ENCODE measurements at places on chromosomes 6 and 20.
A peak's percentile ranks its signal among the peaks of the same experiment; 100 is the strongest.

GRCh38 chr6:26464014-26464413 lies 6.3 kb downstream of the BTN2A1 start:
- H3K4me1 ChIP-seq = peaks cover 59% of the 10 kb centered on the region
- H3K4me3 ChIP-seq = no peak overlapping the region
- DNase-seq = no peak
- H3K36me3 ChIP-seq = peaks cover 66% of the 10 kb centered on the region
- peak overlapping the region; percentile 50 for H3K27ac ChIP-seq

DNA sequence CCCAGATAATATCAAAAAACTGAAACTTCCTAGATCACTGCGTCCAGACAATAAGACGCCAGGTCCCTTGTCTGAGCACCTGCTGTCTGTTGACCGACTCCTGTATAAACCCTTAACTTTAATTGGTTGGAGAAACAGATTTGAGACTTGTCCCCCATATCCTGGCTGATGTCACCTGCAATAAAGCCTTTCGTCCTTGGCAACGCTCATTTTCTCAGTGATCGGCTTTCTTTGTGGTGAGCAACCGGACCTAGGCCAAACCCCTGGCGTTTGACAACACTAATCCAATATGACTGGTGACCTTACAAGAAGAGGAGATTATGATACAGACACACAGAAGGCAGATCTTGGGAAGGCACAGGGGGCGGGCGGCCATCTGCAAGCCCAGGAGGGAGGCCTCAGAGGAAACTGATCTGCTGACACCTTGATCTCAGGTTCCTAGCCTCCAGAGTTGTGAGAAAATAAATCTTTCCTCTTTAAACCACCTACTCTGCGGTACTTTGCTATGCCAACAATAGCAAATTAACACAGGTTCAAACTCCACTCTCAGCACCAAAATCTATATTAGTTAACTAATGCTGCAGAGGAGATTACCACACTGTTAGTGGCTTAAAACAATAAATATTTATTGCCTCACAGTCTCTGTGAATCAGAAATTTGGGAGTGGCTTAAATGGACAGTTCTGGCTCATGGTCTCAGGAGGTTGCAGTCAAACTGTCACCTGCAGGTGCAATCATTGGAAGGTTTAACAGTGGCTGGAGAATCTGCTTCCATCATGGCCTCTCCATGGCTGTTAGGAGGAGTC lies 178.7 kb downstream of the OTOR start:
- H3K4me3 ChIP-seq = no peak overlapping the region
- no peaks in the 10 kb centered on the region for H3K4me1 ChIP-seq
- no peak overlapping the region for H3K27ac ChIP-seq
- H3K27me3 ChIP-seq = no peaks in the 10 kb centered on the region
- DNase-seq = no peak

- DNase-seq = no peak
- no peaks in the 10 kb centered on the region for H3K4me1 ChIP-seq
- H3K36me3 ChIP-seq = no peaks in the 10 kb centered on the region
- H3K27ac ChIP-seq = no peak overlapping the region
- no peaks in the 10 kb centered on the region for H3K27me3 ChIP-seq
Observed at GRCh38 chr6:133432021-133432989, 191.1 kb downstream of the EYA4 start.

DNA sequence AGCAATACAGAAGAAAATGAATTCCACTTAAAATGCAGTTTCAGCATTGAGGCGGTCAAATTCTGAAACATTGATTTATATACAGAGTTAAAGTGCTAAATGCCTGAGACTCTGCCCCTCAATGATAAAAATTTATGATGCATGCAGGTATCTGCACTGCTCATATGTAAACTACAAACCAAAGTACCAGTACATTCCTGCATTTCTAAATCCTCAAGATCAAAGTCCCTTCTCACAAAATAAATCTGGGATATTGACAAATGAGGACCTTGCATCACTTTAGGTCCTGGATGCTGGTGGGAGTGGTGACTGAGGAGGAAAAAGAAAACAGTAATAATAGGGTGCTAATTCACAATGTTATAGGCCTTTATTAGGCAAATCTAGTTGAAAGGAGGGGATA lies 101.9 kb downstream of the FIG4 start:
- H3K27ac ChIP-seq = no peak overlapping the region
- H3K36me3 ChIP-seq = peaks cover 16% of the 10 kb centered on the region
- no peak overlapping the region for H3K4me3 ChIP-seq
- no peak for DNase-seq

- H3K36me3 ChIP-seq = no peaks in the 10 kb centered on the region
- H3K27ac ChIP-seq = no peak overlapping the region
- no peak overlapping the region for H3K4me3 ChIP-seq
- no peaks in the 10 kb centered on the region for H3K27me3 ChIP-seq
- DNase-seq = no peak
Observed at GRCh38 chr6:65399355-65400084, 307.5 kb downstream of the EYS start.

- no peak overlapping the region for H3K4me3 ChIP-seq
- H3K27ac ChIP-seq = peak overlapping the region; percentile 97
- H3K4me1 ChIP-seq = peaks cover 28% of the 10 kb centered on the region
- no peak for DNase-seq
- H3K27me3 ChIP-seq = no peaks in the 10 kb centered on the region
Observed at GRCh38 chr20:50819349-50819748, 24.5 kb downstream of the BCAS4 start.

DNA sequence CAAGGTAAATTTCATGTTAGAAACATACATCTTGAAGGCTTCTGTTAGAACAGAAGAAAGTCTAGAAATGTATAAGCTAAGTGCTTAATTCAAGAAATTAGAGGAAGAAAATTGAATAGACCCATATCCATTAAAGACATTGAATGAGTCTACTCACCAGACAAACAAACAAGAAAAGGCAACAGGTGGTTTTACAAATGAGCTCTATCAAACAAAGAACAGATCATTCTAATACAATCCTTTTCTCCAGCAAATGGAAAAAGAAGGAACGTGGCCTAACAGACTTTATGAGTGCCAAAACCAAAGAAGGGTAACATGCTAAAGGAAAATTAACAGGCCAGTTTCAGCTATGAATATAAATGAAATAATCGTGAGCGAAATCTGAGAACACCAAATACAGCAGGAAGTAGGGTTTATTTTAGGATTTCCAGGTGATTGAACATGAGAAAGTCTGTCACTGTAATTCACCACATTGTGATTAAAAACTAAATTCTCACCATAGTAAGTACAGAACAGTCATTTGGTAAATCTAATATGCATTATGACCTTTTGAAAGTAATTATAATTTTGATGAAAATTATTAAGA lies 22.6 kb downstream of the MTHFD1L start:
- H3K4me3 ChIP-seq = no peak overlapping the region
- no peak for DNase-seq
- H3K27ac ChIP-seq = no peak overlapping the region
- H3K27me3 ChIP-seq = no peaks in the 10 kb centered on the region

DNA sequence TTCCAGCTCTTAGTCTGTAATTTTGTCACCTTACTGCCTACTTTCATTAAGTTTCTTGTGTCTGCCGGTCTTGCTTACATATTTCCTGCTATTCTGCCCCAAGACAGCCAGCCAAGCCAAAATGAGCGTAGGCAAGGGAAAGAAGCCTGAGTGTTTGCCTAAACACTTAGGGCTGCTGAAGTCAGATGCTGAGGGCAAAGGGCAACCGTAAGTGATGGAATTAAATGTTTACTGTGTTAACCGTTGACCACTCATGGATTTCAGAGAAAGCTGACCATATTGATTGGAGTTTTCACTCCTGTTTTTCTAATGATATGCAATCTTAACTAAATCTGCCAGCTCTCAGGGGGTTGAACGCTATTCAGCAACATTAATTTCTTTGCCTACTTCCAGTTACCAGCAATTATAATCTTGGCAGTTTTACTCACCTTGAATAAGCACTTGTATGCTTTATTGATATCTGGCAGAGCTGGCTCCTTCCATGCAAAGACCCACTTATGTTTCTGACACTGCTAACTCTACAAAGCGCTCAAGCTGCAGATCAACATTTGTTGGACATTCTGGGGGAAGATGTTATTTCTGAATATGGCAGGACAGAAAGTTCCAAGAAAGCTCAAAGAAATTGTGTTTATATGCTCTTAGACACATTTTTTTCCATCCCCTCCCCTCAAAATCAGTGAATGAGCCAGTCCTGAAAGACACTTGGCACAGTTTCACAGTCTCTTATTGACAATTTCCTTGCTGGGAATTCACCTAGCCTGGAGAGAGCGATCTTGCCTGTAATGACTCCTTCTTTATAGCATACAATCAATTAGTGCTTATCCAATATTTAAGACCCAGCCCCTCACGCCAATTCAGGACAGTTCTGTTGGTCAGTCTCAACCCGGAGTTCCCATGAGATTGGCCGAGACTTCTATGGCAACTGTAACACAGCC lies 183.8 kb downstream of the PLCB1 start:
- H3K4me1 ChIP-seq = peaks cover 6% of the 10 kb centered on the region
- peaks cover 2% of the 10 kb centered on the region for H3K36me3 ChIP-seq
- H3K4me3 ChIP-seq = no peak overlapping the region
- no peaks in the 10 kb centered on the region for H3K27me3 ChIP-seq
- DNase-seq = no peak

- H3K4me1 ChIP-seq = no peaks in the 10 kb centered on the region
- H3K27ac ChIP-seq = no peak overlapping the region
- no peak for DNase-seq
- no peaks in the 10 kb centered on the region for H3K36me3 ChIP-seq
Observed at GRCh38 chr6:169172946-169173345, 80.7 kb downstream of the THBS2 start.

DNA sequence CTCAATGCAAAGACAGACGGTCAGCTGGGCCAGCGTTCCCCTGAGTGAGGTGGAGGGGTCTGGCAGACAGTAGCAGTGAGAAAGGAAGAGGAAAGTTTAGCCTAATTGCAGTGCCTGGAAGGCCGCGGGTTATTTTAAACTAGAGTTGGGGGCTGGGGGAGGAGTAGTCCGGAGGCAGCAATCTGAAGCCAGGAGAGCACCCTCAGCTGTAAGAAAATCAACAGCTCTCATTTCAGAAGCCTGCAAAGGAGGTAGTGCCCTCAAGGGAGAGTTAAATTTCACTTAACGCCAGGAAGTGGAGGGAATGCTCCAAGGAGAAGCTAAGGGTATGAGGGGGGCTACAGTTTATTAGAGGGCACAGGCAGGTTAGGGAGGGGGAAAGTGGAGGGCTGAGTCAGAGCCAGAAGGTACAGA lies 26.9 kb downstream of the RING1 start:
- no peaks in the 10 kb centered on the region for H3K4me1 ChIP-seq
- DNase-seq = no peak
- H3K27me3 ChIP-seq = peaks cover 56% of the 10 kb centered on the region
- no peaks in the 10 kb centered on the region for H3K36me3 ChIP-seq

- peak within 1 kb of the TSS; percentile 79 for H3K4me3 ChIP-seq
- peaks cover 17% of the 10 kb centered on the region for H3K4me1 ChIP-seq
- H3K36me3 ChIP-seq = peaks cover 2% of the 10 kb centered on the region
- H3K27ac ChIP-seq = peak within 1 kb of the TSS; percentile 61
- peaks cover 18% of the 10 kb centered on the region for H3K27me3 ChIP-seq
Observed at GRCh38 chr20:51767867-51768758, at the start of gene ATP9A. ATP9A (minus strand) TSS chr20:51768390; CDS start chr20:51768369, 21 bp downstream.

GRCh38 chr6:14874975-14875480 lies 370.8 kb upstream of the JARID2 start:
- DNase-seq = no peak
- H3K27me3 ChIP-seq = no peaks in the 10 kb centered on the region
- peaks cover 6% of the 10 kb centered on the region for H3K36me3 ChIP-seq
- H3K4me1 ChIP-seq = peaks cover 21% of the 10 kb centered on the region

DNA sequence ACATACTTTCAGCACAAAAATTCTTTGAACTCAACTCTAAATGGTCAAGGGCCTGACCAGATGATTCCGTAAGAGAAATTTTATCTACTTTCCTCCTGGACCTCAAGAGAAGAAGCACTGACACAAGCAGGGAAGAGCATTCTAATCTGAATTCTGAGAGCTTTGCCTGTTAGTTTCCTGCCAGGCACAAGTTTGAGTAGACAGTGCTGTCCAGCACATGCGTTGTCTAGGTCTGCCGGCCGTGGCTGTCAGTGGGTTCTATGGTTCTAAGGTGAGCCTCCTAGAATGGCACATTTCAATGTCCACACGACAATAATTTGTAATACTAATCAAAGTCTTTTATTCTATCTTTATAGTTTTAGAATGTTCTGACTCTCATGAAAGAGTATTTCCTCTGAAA lies 91.9 kb downstream of the RFPL4B start:
- H3K4me1 ChIP-seq = no peaks in the 10 kb centered on the region
- H3K4me3 ChIP-seq = no peak overlapping the region
- H3K27ac ChIP-seq = no peak overlapping the region
- no peak for DNase-seq
- H3K36me3 ChIP-seq = no peaks in the 10 kb centered on the region
- H3K27me3 ChIP-seq = no peaks in the 10 kb centered on the region

- no peak for DNase-seq
- no peak overlapping the region for H3K27ac ChIP-seq
- H3K36me3 ChIP-seq = no peaks in the 10 kb centered on the region
- no peak overlapping the region for H3K4me3 ChIP-seq
- H3K27me3 ChIP-seq = no peaks in the 10 kb centered on the region
Observed at GRCh38 chr6:25553502-25553901, 98.5 kb upstream of the SCGN start.

- no peaks in the 10 kb centered on the region for H3K27me3 ChIP-seq
- no peaks in the 10 kb centered on the region for H3K4me1 ChIP-seq
- H3K4me3 ChIP-seq = no peak overlapping the region
- no peak for DNase-seq
- no peak overlapping the region for H3K27ac ChIP-seq
Observed at GRCh38 chr20:13461849-13462458, 176.8 kb downstream of the TASP1 start.

DNA sequence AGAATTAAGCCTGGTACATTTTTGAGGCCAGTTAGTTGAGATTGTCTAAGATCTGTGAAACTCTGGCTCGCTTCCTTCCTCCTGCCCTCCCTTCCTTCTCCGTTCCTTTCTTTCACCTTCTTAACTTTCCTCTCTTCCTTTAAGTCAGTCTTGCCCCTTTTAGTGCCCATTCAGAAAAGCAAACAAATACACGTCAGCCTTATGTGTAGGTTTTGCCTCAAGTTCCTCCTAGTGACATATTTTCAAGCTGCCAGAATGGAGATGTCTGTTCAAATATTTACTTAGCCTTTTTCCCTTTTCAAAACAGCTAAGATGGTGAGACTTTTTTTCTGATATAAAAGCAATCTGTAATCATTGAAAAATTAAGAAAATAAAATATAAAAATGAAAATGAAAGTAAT lies 178.4 kb downstream of the FARS2 start:
- H3K4me3 ChIP-seq = no peak overlapping the region
- peaks cover 18% of the 10 kb centered on the region for H3K4me1 ChIP-seq

GRCh38 chr6:45699663-45700062 lies 316.0 kb downstream of the CLIC5 start:
- H3K36me3 ChIP-seq = no peaks in the 10 kb centered on the region
- H3K27me3 ChIP-seq = no peaks in the 10 kb centered on the region
- DNase-seq = no peak
- no peak overlapping the region for H3K4me3 ChIP-seq
- H3K27ac ChIP-seq = no peak overlapping the region

Measured in central memory CD8-positive, alpha-beta T cell (primary cell).